ENCODE measurements at places on chromosomes 7 and 10.
A peak's percentile ranks its signal among the peaks of the same experiment; 100 is the strongest.

DNA sequence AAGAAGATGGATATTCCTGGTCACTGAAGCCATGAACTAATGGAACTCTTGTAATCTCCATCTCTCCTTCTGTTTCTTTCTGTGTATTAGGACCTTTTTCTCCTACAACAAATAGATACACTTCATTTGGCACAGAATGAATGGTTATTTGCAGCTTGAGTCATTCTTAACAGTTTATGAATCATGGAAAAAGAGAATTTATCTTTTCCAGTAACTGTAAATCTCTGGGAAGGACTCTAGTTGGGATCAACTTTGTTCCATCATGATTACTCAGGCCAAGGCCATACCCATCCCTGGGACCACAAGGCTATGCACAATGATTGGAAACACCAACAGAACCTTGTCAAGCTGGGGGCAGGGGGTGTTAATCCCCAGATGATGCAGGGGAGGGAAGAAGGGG is 36.1 kb upstream of the MDFIC start:
- DNase-seq: no peak

GRCh38 chr7:115864082-115864481 is 166.5 kb downstream of the TFEC start:
- DNase-seq: no peak

DNA sequence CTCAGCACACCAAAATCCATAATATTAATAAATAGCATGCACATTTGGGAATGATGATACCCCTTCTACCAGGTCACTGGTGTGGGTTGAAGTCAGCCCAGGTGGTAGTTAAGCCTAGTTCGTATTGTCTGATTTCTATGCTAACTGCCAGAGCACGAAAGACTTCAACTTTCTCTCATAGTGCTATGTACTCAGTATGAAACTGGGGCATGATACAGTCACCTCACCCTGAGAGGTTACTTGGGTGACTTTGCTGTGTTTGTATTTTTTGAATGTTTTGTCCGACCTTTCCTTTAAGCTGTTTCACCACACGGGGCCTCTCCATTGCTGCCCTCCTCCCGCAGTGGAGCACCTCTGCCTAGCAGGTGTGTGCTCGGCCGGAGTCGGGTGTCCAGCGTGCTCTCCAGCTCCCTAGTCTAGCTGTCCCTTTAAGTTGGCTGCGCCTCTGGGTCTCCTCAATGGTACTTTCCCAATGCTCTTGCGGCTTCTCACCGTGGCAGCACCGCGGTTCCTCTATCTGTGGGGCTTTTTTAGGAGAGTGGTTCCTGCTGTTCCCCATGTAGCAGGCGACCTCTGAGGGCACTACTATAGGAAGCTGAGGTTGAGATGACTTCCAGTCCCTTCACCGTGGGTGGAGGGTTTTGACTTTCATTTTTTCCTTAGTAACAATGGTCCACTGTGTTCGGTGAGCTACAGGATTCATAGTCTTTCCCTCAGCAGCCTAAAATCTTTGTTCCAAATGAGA is 524.0 kb upstream of the PFKP start:
- no peak for DNase-seq

DNA sequence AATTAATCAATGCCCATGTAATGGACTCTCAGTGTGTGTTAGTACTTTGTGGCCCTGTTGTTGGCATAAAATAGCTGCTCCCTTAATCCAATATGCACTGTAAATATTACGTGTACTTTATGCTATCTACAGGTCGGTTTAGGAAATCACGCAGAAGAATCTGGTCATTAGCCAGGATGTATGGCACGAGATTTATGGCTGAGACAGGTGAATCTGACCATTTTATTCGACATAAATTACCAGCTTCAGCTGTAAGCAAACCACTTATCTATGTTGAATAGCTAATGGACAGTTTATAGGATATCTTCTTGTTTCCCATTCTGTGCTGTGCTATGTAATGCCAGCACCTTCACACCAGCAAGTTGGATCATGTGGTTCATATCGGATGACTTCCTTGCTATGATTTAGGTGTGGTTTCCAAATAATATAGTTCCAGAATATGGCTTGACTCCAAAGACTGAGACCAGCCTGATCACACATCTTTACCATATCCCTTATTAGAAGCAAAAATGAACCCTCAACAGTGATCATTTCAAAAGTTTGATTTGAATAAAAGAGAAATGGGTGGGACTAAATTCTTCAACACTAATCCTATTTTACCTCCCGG is 301.4 kb downstream of the AHR start:
- DNase-seq: no peak

- no peak for DNase-seq
These were observed 578.7 kb upstream of the NRP1 start for GRCh38 chr10:33913194-33913593.

DNA sequence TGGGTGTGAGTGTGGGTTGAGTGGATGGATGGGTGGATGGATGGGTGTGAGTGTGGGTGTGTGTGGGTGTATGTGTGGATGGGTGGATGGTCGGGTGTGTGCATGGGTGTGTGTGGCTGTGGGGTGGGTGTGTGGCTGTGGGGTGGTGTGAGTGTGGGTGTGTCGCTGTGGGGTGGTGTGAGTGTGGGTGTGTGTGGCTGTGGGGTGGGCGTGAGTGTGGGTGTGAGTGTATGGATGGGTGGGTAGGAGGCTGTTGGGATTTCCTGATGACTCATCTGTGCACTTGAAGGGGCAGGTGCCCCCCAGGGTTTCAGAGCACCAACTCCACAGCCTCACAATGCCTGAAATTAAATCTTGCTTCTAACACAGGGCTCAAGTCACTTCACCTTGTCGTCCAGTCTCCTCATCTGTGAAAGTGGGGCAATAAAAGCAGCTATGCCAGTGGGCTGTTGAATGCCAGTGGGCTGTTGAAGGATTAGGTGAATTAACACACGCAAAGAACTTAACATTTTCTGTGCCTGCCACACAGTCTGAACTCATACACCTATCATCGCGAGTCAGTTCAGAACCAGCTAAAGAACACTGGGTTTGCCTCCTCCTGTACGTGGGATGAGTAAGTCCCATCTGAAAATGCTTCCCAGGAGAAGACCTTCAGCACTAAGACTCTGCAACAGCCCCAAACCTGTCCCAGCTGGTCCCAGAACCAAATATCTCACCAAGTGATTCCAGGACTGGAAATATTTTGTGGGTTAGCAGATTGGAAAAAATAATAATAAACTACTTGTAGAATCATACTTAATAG is 32.0 kb downstream of the SFMBT2 start:
- no peak for DNase-seq

DNA sequence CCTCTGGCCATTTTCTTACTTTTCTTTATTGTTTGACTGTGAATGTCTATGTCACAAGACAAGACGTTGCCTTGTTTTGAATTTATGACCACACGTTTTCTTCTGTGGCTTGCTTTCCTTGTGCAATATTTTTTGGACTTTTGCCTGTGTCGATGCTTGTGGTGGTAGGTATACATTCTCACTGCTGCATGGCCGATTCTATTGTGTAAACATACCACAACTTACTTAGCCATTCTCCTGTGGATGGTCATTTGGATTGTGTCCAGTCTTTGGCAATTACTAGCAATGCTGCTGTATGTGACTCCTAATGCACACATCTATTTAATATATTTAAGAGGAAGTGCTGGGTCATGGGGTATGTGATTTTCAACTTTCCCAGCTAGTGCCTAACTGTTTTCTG is 18.0 kb upstream of the DLG5 start:
- no peak for DNase-seq

GRCh38 chr7:21086688-21087087 is 300.0 kb upstream of the SP8 start:
- no peak for DNase-seq

- DNase-seq: no peak
These were observed 11.0 kb downstream of the RASGEF1A start for GRCh38 chr10:43255634-43256431.

GRCh38 chr10:74500816-74501215 is 325.6 kb upstream of the KAT6B start:
- DNase-seq: no peak

DNA sequence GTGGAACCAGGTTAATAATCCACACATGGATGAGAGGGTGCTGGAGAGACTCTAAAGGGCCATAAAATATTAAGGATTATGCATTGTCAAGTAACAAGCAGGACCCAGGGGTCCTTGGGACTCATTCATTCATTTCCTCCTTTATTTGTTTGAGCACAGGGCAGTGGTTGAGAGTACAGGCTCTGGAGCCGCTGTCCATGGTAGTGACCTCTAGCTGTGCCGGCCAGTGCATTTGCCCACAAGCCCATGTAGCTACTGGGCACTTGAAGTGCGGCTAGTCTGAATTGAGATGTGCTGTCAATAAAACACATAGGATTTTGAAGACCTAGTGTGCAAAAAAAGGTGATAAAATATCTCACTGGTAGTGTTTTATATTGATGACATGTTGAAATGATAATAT is 137.6 kb downstream of the C10orf105 start:
- no peak for DNase-seq

DNA sequence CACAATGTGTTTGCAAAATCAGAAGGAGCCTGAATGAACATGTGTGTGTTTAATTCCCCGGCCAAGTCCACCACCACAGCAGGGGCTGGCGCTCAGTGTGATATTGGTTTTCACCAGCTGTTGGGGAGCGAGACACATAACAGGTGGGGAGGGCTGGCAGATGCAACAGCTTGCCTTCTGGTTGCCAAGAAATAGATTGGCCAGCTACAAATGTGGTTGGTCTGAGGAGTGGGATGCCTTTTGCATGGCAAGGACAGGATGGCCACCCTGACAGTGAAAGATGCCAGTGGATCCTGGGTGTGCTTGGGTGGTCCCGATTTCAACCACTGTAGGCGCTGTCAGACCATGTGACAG is 292.5 kb upstream of the FZD8 start:
- peak; percentile 77 for DNase-seq

- no peak for DNase-seq
These were observed 100.3 kb downstream of the TRRAP start for GRCh38 chr7:98978672-98979071.

DNA sequence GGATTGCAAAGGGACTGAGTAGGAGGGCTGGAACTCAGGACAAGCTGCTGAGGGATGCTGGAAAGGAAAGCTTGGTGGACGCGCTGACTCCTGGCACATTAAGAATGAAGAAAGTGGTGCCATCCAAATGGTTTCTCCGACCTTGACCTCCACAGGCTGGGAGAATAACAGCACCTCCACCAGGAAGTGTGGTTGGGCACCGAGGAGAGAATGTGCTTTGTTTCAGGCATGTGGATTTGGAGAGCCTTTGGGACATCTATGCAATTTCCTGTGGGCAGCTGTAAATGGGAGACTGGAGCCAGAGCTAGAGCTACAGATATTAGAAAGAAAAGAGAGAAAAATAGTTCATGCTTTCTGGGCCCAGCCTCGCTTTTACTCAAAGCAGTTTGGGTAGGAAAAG is 29.8 kb upstream of the HABP2 start:
- no peak for DNase-seq

- no peak for DNase-seq
These were observed 2.3 kb downstream of the HNRNPA2B1 start for GRCh38 chr7:26198133-26198780.

GRCh38 chr10:112653215-112653614 is 206.2 kb downstream of the VTI1A start:
- no peak for DNase-seq

GRCh38 chr7:137919987-137920386 is 73.2 kb upstream of the DGKI start:
- DNase-seq: no peak

- DNase-seq: no peak
These were observed 18.5 kb upstream of the SAR1A start for GRCh38 chr10:70188768-70189167.

GRCh38 chr7:95784796-95785195 is 12.4 kb downstream of the DYNC1I1 start:
- DNase-seq: no peak

- no peak for DNase-seq
These were observed 95.7 kb downstream of the POU6F2 start for GRCh38 chr7:39073432-39073831.

GRCh38 chr7:3866277-3866676 is 565.2 kb downstream of the SDK1 start:
- DNase-seq: no peak

DNA sequence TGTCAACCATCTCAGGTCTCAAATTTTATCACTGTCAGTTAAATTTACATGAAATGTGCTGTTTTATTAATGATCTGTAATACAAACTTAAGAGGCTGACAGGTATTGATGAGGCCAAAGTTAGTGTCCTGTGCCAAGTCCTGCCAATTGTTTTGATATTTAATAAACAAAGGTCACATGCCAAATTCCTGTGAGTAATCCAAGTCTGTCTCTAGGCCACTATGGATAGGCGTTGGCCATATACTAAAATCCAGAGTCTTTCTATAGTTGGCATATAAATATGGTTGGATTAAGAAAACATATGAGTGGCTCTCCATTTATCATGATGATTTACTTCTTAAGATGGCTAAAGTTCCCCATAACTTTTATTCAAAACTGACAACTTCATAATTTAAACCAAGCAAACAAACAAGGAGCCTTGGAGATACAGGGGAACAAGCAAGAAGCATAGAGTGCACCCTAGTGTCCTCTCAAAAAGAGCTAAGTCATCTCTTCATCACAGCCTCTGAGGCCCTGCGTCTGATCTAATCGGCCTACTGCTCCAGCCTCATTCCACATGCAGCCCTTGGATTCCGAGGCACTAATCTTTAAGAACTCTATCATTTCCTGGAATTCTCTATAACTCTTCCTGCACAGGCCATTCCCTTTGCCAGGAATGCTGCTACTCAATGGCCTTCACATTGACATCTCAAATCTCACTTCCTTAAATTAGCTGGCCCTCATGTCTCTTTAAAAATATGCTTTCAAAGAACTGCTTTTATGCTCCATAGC is 32.7 kb upstream of the NRCAM start:
- no peak for DNase-seq

- DNase-seq: no peak
These were observed 584.0 kb upstream of the MKI67 start for GRCh38 chr10:128710098-128710797.

GRCh38 chr7:130914554-130915294 is 180.7 kb upstream of the KLF14 start:
- DNase-seq: no peak

GRCh38 chr10:5490032-5490431 is 9.3 kb downstream of the CALML5 start:
- DNase-seq: no peak

GRCh38 chr7:2523461-2523936 is 3.9 kb downstream of the LFNG start:
- no peak for DNase-seq
